Left forelimb (tissue), 1 donor: ENCODE measurements at places on chromosomes 4 and X.

GRCh38 chr4:128386761-128387599 is 99.4 kb upstream of the PGRMC2 start:
- peak; percentile 81 for DNase-seq

- no peak for DNase-seq
Measured at GRCh38 chrX:110133735-110134370, 130.9 kb downstream of the TMEM164 start.

DNA sequence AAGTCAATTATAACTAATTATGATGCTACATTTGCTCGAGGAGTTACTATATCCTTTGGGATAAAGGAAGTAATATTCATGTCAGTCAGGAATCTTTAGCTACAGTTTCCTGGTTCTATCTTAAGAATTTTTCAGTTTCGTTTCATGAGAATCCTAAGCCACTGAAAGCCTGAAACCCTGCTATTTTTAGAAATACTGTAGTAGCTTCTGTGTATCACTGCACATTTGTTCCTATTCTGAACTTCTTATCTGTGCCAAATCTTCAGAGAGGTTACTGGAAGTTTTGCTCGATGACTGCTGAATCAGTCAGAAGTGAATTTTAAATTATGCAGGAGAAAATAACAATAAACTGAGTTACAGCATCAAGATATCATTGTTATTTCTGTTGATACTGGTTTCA is 249.2 kb downstream of the TENM3 start:
- DNase-seq = no peak

DNA sequence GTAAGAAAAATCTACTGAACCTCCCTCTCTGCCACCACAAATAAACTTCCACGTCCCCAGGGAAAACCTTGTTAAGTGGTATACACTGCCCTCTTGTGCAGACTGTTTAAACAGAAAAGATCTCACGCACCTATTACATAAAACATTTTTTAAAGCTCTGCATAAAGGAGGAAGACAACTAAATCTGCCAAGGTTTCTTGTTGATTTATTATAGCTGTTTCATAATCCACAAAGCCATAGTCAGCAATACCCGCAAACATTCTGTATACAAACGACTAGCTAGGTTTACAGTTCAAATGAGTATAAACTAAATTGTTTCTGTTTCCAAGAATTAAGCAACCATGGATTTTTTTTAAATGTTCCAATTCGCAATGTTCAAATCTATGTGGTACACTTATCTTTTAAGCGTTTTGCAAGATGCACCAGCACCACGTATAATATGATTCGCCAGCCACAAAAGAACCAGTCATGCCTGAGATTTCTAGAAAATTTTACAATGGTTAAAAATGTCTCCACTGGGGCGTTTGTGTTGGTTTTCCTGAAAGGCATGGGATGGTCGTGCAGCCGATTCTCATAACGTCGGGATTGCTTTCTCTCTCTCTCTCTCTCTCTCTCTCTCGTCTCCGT is 164.6 kb downstream of the PRKX start:
- DNase-seq = no peak

DNA sequence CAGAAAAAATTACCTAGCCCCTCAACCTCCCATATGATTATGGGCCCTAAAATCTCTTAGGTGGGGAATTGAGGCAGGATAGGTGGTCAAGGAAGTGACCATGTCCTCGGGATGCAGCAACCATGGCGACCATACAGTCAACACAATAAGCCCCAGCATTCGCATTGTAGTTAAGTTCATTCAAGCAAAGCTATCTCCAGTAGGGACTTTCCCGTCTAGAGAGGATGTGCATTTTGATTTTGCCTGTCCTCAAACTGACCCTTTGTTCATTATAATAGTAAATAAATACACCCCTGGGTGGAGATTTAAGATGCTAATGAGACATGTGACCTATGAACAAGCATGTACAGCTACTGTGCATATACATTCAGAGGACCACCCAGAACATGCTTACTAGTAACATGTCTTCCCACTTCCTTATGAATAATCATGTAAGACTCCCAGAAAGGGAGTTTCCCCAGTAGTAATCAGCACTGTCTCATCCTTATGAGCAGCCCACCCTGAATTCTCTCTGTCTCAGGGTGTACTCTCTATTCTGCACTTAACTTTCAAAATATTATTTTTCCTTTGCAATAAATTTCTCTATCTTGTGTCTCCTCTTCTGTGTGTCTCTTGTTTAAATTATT is 74.3 kb downstream of the NUDT11 start:
- DNase-seq = no peak

GRCh38 chr4:120886191-120886590 is 36.3 kb downstream of the PRDM5 start:
- no peak for DNase-seq

DNA sequence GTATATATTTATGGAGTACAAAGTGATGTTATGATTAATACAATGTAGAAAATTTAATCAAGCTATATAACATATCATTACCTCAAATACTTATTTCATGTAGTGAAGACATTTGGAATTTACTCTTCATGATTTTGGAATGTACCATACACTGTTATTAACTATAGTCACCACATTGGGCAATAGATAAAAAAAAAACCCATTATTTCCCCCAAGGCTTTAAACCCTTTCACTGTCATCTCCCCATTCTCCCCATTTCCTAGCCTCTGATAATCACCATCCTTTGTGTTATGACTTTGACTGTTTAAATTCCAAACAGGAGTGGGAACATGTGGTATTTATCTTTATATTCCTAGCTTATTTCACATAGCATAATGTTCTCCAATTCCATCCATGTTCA is 2189.1 kb upstream of the AGA start:
- DNase-seq = no peak

DNA sequence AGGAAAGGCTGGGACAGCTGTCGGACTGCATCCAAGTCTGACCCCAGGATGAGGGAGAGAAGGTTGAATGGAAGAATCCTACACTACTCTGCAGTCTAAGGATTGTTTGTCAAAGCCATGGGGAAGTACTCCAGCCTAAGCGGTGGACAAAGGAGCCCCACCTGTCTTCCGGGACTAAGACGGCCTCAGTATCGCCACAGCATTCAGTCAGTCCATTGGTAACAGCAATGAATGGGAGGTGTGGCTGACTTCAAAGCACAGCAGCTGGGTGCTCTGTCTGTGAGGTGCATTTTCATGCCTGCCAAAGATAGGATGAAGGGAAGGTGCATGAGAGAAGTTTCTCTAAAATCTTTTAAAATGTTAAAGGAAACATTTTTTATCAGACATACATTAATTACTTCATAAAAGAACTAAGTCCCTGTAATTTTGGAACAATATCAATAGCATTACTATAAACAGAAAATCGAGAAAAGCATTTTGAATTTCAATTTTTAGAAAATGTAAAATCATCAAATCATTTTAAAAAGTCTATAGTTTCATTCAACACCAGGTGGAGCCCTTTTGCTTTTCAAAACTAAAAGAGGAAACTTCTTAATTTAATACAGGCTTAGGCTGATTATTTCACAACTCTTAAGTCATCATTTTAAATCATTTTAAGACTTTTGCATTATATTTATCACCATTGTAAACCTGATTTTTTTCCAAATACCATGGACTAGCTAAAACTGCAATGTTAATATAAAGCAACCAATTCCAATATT is 27.6 kb upstream of the INTU start:
- no peak for DNase-seq

GRCh38 chr4:34723605-34724004 is 1520.7 kb downstream of the ARAP2 start:
- no peak for DNase-seq

DNA sequence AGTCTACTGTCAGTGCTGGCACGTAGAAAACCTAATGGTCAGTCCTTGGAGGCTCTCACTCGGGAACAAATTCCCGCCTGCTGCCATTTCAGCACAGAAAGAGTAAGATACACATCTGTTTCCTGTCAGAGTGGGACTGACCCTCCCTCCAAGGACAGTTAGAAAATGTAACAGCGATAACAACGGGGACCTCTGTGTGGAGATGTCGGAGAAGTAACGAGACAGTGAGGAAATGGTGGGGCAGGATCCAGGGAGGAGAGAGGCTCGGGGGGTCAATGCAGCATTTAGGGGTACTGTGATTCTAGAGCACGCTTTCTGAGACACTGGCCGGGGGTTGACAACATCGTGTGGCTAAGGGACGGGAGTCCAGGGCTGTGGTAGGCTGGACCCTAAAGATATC is 36.0 kb upstream of the SORCS2 start:
- peak; percentile 57 for DNase-seq

DNA sequence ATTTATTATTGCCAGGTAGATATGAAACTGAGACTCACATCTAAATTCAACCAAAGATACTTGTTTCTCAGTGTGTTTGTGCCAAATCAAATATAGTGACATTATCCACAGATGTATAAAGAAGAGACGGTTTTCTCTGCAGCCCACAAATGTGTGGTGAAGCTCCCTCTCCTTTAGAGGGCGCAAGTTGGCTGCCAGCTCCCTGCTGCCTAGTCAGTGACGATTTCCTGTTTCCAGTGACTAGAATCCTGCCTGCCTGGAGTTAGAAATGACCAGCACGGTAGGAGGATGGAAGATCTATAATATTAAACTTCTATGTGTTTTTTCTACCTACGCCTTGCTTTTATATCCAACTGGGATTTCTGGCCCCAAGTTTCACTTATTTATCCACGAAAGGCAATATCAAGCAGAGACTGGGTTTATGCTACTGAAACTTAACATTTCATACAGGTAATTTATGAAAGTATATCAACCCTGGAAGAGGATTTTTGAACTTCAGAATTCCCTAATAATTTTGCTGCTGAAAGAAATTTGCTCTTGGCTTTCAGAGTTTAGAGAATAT is 1793.7 kb upstream of the TENM3 start:
- DNase-seq = no peak
